ENCODE measurements at places on chromosomes 6 and 20. TPM values are rescaled to one million over a fixed set of nuclear protein-coding genes. Genes with fewer than 3 reads are reported as not detected.

KHDC3L gene
- not detected for total RNA-seq

TRDN gene
- not detected for total RNA-seq

CENPW gene
- 1.2 TPM for total RNA-seq

ASXL1 gene
- total RNA-seq = 84.8 TPM

DNA sequence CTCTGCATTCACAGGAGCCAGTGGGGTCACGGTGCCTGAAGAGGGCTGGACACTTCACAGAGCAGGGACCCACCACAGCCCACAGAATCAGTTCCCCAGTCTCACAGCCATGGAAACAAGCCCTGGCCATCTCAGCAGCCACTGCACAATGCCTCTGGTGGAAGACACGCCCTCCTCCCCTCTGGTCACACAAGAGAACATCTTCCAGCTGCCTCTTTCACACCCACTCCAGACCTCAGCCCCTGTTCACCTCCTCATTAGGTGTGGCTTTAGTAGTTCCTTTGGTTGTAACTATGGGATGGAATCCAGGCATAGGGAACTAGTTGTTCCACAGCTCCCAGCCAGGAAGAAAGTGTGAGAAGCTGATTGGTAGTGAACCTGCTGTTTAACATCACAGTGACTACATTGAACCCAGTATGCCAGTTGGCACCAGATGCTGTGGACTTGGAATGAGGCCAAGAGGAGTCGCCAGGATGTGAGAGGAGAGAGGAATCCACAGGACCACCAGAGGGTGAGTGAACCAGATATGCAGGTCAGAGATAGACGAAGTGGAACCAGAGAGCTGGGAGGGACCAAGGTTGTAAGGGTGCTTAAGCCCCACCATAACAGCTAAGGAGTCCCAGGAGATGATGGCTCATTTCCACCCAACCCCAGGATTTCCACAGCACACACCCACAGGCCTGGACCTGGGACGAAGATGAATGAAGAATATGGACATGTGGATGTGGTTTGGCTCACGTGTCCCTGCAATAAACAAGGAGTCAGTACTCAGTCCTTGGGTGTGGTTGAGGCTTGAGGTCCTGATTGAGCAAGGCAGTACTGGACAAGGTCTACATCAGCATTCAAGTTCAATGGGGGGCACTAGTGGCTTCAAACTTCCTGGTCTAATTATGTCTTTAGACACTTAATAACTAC lies 8.8 kb upstream of the BTN3A3 start:
- DNase-seq = no peak

DNA sequence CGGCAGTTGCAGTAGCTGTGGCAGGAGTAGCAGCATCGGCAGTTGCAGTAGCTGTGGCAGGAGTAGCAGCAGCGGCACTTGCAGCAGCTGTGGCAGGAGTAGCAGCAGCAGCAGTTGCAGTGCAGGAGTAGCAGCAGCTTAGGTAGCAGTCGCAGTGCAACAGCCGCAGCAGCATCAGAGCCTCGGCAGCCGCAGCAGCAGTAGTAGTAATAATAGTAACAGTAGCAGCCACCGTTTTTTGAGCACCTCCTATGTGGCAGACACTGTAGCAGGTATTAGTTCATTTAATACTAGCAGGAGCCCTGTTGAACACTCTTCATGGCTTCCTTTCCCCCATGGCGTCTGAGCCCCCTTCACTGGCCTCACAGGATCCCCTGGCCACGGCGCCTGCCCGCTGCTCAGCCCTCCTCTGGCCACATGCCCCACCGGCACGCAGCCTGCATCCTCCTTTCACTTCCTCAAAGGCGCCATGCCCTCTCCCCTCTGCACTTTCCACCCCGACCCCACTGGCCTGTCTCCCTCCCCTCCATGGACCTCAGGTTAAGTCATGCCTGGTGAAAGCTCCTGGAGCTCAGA lies 19.1 kb upstream of the IRF4 start:
- no peak for DNase-seq

DNA sequence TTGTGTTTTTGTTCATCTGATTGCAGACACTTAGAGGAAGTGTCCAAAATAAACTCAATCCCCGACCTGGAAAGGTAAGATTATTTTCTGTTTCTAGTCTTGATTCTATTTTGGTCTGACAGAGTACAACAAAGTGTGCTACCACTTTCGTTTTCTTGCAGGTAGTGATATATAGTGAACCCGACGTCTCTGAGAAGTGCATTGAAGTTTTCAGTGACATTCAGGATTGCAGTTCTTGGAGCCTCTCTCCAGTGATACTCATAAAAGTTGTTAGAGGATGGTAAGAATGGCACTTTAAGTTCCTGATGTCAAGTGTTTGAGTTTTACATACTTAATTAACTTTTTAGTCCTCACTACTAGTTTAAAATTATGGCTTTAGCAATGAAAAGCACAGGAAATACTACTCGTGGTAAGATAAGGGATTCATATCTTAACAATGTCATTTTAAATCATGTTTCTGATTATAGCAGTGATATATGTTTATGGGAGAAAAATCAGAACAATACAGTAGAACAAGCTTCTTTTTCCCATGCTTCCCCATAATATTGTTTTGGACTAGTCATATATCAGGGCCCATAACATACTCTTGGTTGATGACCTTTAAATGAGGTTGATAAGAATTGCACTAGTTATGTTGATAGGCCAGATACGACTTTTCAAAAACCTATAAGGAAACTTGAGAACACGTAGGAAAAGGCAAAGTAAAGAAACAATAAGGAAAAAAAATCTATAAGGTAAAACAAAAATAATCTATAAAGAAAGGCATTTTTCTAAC lies 104.0 kb downstream of the RTN4IP1 start:
- DNase-seq = no peak

DNA sequence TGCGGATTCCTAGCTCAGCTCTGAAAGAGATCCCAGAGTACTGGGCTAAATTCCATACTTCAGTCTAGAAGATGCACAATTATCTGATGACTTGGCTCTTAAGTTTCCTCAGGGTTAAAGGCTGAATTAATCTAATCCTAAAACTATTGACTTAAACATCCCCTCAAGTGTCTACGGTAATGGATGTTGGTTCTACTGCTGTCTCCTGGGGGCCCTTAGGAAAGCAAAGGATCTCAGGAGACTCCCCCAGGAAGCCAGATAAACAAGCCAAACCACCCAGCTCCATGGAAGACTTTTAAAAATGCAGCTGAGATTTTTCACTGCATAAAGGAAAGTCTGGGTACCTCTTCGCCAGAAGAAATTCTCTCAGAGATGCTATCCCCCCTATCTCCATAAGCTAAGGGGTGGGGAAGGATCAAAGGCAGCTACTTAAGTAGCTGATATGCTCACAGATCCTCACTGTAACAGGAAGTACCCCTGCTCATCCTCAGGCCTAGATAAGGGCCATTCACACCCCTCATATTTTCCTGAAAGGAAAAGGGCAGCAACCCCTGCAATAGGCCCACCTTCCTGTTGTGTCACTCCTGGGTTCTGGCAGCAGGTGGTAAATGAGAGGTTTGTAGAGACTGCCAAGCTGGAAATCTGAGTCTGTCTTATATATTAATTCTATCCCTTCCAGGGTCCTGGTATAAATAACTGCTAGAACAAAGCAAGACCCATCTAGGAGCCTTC lies 9.3 kb downstream of the NDRG3 start:
- DNase-seq = no peak

DNA sequence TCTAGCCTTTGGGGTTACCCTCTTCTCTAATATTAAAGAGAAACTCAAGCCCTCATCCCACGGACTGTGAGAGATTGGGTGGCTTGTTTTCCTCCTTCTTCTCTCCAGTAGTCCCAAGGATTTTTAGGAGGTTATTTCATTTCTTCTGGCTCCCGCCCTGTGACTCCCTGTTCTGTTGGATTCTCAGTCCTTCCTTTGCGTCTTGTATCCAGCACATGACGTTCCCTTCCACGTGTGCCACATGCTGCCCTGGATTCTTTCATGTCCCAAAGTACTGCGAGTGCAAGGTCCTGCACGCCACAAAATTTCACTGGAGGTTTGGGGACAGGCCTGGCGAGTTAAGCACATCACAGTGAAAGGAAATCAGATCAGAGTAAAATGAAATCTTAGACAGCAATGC lies 213.4 kb downstream of the PACRG start:
- no peak for DNase-seq

GRCh38 chr20:33310327-33310899 lies 27.4 kb downstream of the BPIFB1 start:
- DNase-seq = no peak

DNA sequence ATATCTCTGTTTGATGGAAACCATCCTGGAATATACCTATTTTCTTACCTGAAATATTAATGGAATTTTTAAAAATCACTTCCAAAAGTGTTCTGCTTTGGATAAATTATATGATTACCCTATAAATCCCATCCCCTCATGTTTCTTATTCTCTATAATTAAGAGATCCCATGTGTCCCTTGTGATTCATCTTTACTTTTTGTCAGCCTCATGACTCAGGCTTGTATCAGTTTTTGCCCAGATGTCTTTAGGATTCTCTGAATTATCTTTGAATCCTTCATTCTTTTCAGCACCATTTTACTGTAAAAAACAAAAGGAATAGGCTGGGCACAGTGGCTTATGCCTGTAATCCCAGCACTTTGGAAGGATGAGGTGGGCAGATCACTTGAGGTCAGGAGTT lies 804.5 kb upstream of the CITED2 start:
- no peak for DNase-seq

- DNase-seq = no peak
Measured at GRCh38 chr6:130524552-130524951, 158.7 kb downstream of the TMEM200A start.

DNA sequence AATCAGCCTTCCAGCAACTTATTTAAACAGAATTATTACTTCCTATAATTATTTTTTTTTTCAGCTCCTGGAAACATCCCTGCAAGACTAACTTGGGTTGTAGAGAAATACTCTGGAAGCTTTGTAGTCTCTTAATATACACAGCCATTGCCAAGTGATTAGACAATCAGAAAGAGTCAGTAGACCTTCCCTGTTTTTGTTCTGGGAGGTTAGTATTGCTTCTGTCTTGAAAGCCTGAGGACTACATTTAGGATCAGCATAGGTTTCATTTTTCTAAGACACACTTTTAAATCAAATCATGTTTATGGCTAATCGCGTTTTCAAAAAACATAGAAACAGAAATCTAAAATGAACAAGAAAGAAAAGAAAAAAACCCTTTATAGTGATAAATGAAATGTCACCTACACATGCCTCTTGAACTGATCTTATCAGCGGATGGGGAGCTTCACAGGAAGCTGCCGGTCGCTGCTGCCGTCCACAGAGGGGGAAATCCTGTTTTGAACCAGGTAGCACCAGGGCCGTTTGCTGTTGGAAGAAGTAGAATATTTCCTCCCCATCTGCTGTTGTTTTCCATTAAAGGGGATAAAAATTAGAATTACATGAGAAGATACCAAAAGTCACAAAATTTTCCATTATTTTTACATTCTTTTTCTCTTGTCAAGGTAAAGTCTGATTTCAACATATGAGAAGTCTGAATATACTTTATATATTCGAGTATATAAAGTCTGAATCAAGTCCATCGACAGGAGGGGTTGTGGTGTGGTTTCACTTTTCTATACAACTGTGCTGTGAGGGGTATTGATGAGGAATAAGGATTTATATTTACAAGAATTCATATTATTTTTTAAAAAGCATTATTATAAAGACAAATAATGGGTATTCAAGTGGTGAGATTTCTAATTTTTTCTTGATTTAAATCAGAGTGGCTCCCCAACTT lies 94.6 kb downstream of the ARMC2 start:
- no peak for DNase-seq

DNA sequence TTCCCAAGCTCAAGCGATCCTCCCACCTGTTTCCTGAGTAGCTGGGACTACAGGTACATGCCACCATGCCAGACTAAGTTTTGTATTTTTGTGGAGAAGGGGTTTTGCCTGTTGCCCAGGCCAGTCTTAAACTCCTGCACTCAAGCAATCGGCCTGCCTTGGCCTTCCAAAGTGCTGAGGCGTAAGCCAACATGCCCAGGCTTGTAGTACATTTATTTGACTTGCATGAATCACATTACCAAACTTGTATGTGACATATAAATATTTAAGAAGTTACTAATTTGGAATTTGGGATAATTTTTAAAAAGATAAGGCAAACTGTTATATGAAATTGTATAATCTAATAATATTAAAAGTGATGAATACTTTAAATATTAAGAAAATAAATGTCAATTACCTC lies 157.6 kb downstream of the MCHR2 start:
- DNase-seq = no peak

GRCh38 chr6:13941902-13942301 lies 17.1 kb downstream of the RNF182 start:
- DNase-seq = no peak

DNA sequence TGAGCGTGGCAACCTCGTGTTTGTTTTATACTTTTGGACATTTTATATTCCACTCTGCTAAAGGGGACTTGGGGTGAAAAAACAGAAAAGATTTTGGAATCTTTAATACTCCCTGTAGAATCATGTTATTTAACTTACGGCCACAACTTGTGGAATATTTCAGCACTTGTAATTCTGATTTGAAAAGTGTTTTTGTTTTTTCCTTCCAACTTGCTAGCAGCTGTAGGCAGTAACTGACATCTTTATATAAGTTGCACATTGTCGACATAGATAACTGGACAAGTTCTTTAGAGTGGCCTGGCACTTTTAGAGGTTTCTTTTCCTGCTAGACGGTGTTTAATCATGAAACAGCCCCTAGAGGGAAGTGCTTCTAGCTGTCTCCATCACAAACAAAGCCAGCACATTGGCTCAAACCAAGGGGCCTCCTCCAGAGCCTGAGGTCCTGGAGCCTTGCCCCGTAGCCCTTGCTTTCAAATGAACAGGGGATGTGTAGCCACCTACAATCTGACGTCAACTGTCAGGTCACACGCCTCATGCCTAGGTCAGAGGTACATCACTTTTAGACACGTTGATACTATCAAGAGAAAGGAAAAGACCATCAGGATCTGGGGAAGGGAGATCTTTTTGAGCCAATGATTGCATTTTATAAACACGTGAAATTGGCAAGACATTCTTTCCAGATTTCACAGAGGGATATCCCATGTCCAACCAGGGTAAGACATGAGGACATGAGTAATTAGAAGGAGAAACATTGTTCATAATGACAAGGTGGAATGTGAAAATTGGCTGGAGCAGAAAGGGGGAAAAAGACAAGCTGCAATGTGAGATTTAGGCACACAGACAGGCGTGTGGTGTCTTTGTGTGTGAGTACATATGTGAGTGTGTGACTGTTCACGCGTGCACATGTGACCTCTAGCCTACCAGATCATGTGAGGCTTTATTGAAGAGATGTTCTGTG lies 92.1 kb downstream of the TXNDC5 start:
- no peak for DNase-seq

GRCh38 chr20:46341074-46342009 lies 33.0 kb upstream of the CDH22 start:
- DNase-seq = no peak

DNA sequence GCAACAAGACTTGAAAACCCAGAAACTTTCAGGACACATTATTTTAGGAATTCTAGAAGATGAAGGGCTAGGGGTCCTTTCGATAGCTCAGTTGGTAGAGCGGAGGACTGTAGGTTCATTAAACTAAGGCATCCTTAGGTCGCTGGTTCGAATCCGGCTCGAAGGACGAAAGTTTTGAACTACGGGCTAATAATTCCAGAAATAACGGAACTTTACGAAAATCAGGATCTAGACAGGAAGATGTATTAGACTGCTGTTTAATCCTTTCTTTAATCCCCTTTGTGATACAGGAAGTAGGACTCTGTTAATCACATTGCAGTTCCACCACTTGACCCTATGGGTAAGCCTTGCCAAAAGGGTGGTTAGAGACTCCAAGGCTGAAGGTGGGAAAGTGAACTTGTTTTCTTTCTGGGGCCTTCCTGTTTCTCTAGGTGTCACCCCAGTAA lies 21.2 kb upstream of the ABT1 start:
- no peak for DNase-seq

- no peak for DNase-seq
Measured at GRCh38 chr20:37279820-37280219, 9.6 kb upstream of the MANBAL start.

GRCh38 chr6:121436960-121437850 lies 1.8 kb downstream of the GJA1 start:
- DNase-seq = peak; percentile 62

Measured in lower leg skin (tissue), 4 donors.